Psoas muscle (tissue), 8 donors: ENCODE measurements at places on chromosomes 6 and 20. TPM values are rescaled to one million over a fixed set of nuclear protein-coding genes. Genes with fewer than 3 reads are reported as not detected.

The MUC21 gene
- not detected for total RNA-seq

The PROKR2 gene
- total RNA-seq: not detected

The BNIP5 gene
- not detected for total RNA-seq

DNA sequence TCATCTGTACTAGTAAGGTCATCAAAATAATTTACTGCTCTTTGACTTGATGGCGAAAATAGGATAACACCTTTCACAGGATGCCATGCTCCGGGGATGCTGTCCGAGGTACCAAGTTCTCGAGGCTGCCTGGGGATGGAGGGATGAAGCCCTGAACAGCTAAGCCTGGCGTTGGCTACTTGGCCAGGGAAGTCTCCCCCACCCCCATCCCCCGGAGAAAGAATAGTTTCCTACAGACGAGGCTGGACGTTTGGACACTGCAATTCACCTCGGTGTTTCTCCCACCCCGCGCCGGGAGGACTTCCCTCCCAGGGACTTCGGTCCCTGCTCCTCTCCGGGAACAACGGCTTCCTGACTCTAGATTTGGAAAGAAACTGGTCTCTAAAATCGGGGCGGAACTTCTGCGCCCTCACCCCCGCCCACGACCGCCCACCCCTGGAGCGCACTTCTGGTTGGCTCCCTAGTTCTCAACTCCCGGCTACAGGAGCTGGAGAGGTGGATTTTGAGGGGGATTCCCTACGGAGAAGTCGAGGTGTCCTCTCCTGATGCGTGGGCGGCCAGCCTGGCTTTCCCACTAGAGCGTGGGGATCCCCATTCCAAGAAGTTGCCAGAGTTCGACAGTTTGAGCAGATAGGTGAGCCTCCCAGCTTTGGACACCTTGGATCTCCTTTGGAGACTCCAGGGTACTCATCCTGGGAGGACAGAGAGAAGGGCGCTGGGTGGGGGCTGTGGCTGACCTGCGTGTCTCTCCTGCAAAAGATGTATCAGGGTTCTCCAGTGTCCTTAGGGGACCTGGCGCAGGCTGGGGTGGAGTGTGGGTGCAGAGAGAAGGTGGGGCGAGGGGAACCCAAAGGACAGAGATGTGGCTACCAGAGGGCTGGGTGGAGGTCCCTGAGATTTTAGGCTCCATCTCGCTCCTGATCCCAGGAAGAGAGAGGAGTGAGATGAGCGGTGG is 1.1 kb downstream of the PCSK2 start:
- DNase-seq: no peak
- no peaks in the 10 kb centered on the region for H3K4me1 ChIP-seq
- H3K4me3 ChIP-seq: no peak overlapping the region
- peaks cover 55% of the 10 kb centered on the region for H3K27me3 ChIP-seq
- no peak overlapping the region for H3K27ac ChIP-seq

GRCh38 chr6:79042088-79042798 is 35.8 kb downstream of the PHIP start:
- no peak overlapping the region for H3K27ac ChIP-seq
- no peak overlapping the region for H3K4me3 ChIP-seq
- no peaks in the 10 kb centered on the region for H3K36me3 ChIP-seq
- no peaks in the 10 kb centered on the region for H3K4me1 ChIP-seq
- DNase-seq: no peak
- H3K27me3 ChIP-seq: no peaks in the 10 kb centered on the region

DNA sequence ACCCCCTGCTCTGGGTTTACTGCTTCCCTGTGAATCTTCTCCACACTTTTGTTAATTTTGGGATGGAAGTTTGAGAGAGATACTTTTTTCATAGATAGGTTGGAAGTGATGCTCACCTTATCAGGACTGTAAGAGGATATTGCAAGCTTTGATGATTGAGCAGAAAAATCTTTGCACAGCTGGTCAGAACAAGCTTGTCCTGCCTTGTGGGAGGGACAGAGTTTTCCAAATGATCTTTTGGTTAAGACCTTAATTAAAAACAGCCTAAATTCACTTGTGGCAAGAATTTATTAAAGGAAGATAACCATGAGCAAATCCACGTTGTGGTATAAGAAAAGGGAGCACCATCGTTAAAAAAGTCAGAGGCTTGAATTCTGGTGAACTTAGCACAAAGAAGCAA is 32.2 kb downstream of the E2F3 start:
- H3K36me3 ChIP-seq: peaks cover 3% of the 10 kb centered on the region
- peaks cover 13% of the 10 kb centered on the region for H3K4me1 ChIP-seq
- no peak for DNase-seq
- H3K27me3 ChIP-seq: no peaks in the 10 kb centered on the region
- H3K27ac ChIP-seq: no peak overlapping the region
